Activated naive CD4-positive, alpha-beta T cell (primary cell): ENCODE measurements at places on chromosomes 7 and 10.

DNA sequence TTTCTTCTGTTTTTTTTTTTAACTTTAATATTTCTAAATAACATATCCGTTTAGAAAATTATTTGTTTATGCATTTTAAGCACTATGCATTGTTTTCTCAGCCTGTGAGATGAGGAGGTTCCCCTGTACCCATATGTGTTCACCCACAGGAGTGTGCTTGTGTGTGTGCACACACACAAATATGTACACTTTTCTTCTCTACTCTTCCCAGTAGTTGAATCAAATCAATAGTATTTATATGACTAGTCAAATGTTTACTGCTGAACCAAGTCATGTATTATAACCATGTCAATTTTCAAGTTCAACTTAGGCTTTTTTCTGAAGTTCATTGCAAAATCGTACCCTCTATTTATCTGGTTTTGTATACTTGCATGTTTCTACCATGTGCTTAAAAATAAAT lies 37.3 kb downstream of the HDAC9 start:
- no peak for DNase-seq

DNA sequence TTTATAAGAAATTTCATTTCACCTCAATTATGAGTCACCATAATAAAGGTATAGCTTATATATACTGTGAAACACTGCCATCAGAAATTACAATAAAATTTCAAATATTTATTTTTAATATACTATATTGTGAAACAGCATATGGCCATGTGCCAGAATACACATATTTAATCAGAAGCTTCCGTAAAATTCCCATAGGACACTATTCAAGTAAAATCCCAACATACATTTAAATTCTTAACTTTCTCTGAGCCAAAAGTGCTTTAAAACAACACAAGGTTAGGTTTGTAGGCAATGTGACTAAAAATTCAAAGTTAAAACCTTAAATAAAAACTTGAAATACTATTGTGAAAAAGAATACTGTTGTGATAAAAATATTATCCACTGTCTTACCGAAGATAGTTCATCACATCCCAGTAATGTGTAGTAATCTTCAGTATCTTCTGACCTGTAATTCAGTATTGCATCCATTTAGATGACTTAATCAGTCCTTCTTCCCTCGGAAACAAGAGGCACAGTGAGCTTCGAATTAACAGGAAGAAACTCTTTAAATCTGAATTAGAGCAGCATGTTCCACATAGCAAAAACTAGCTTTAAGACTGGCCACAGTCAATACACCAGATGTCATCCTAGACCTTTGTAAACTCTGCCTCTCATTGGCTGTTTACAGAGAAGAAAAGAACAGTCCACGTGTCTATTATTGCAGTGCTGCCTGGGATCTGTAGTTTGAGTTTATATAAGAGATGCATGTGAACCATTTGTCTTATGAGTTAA lies at the start of gene DNAJC12:
Gene DNAJC12 (minus strand): TSS at position 648 of the 774 bp plus-strand sequence. CDS start 177 bp downstream, at position 471.
- DNase-seq: no peak

- DNase-seq: no peak
These were observed 36.9 kb upstream of the PTF1A start for GRCh38 chr10:23155169-23155568.

DNA sequence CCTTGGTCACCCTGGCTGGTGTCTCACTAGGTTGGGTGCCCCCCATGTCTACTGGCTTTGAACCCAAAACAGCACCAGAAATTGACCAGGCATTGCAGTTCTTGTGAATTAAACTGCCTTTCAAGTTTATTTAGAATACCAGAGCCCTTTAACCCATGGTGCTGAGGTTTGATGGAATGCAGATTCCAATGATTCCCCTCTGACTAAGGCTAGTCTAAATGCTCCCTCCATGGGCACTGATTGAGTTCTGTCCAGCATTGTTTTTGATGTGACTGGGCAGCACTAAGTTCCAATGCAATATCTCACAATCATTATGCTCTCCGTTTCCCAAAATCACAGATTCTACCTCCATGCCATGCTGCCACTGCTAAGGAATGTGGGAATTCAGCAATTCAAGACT lies 1047.4 kb upstream of the LRRN3 start:
- no peak for DNase-seq

DNA sequence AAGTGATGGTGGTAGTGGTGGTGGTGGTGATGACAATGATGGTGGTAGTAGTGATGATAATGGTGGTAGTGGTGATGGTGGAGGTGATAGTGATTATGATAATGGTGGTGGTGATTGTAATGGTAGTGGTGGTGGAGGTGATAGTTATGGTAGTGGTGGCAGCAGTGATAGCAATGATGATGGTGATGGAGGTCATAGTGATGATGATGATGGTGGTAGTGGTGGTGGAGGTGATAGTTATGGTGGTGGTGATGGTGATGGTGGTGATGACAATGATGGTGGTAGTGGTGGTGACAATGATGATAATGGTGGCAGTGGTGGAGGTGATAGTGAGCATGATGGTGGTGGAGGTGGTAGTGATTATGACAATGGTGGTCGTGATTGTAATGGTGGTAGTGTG lies 191.7 kb upstream of the RNF32 start:
- no peak for DNase-seq
